OCI-LY7 (cell line): ENCODE measurements at places on chromosomes 6 and 20.

DNA sequence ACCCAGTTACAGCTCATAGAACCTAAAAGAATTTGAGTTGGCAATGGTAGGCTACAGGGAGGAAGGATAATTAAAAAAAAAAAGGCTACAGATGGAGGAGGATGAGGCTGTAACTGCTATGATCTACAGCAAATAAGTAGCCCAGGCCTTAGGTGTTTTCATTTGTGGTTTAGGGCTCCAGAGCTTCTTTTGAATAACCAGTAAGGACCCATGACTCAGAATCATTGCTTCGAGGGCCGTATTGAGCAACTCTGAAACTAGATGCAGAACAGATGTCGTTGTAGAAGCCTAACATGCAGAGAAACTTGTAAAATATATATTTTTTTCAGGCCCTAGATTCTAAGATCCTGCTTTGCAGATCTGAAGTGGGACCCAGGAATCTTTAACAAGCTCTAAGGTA lies 19.0 kb upstream of the ASIP start:
- no peak for DNase-seq

GRCh38 chr6:155408981-155409380 lies 46.7 kb downstream of the NOX3 start:
- DNase-seq: no peak

- DNase-seq: no peak
These were observed 10.7 kb downstream of the TMEM181 start for GRCh38 chr6:158570681-158570962.

GRCh38 chr6:33411632-33412005 lies 805 bp downstream of the PHF1 start:
- DNase-seq: no peak

- no peak for DNase-seq
These were observed 259.9 kb downstream of the TAF4 start for GRCh38 chr20:61805781-61806180.

GRCh38 chr6:28710466-28711191 lies 184.9 kb downstream of the GPX5 start:
- peak; percentile 5 for DNase-seq

- no peak for DNase-seq
These were observed 18.1 kb downstream of the BPI start for GRCh38 chr20:38321959-38322598.

DNA sequence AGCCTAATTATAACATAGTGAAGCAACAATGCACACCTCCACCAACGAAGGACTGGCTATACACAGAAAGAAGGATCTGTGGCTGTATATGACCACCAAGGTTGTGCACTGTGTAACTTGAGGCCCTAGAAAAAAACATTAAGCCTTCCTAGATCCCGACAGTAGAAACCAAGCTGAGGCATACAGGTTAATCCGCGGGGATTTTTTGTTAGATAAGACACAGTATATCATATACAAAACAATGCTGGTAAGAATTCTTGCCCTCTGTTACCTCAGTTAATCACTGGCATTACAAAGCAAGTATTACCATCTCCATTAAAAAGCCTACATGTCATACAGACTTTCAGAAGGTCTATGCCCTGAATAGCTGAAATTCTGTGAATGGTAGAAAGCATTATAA lies 228.8 kb downstream of the TBC1D32 start:
- DNase-seq: no peak
